ENCODE measurements at places on chromosomes 6 and 20.

GRCh38 chr6:97947841-97948240 is 664.8 kb upstream of the MMS22L start:
- no peak for DNase-seq

GRCh38 chr6:130896249-130896648 is 69.0 kb downstream of the SMLR1 start:
- no peak for DNase-seq

GRCh38 chr20:37878835-37879599 is 23.9 kb upstream of the VSTM2L start:
- DNase-seq: peak; percentile 88

GRCh38 chr20:58209652-58210397 is 18.6 kb downstream of the ANKRD60 start:
- peak; percentile 76 for DNase-seq

- no peak for DNase-seq
Observed at GRCh38 chr20:17967521-17968365, 851 bp downstream of the SNX5 start.

DNA sequence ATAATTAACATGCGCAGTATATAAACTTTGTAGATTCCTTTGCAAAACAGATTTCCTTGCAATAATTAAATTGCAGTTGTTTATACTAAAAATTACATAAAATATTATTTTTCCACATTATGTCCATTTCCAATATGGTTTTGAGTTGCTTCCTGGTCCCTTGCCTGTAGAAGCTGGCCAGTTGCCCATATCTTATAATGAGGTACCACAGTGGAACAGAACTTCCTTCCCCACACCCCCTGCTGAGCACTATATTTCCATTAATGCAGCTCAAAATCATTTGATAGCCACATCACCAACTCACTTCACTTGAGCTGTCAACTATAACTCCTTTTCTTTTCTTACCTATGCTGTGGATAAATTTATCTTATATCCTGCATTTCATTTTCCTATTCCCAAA is 194.6 kb downstream of the DST start:
- DNase-seq: no peak

- no peak for DNase-seq
Observed at GRCh38 chr6:159389695-159390094, 220.5 kb downstream of the FNDC1 start.

GRCh38 chr6:47716207-47716606 is 17.8 kb downstream of the ADGRF4 start:
- DNase-seq: no peak

DNA sequence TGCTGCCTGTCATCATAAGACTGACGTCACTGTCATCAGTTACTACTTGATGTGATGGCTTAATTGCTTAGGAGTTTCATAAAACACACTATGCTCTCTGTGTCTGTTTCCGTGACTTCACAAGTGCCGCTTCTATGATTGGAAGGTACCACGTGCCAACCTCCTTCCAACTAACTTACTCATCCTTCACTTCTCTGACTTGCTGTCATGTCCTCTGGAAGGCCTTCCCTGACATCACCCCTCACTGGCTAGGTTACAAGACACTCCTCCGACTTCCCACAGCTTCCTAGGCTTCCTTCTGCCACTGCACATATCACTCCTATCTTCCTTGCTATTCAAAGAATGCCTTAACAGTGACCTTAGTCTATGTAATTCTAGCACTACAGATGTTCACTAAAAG is 20.4 kb downstream of the SERINC3 start:
- DNase-seq: no peak

- DNase-seq: no peak
Observed at GRCh38 chr6:99338188-99338587, 11.3 kb downstream of the FAXC start.

GRCh38 chr6:74598462-74599393 is 607.1 kb downstream of the COL12A1 start:
- DNase-seq: no peak

Measured in SK-N-DZ (cell line).